Activated CD4-positive, alpha-beta T cell treated with anti-CD3 and anti-CD28 coated beads, Interleukin-2, amount 50 U/mL, for 1 hour (primary cell): ENCODE measurements at places on chromosomes 6 and 20.

GRCh38 chr6:163019926-163020325 is 292.2 kb downstream of the PACRG start:
- DNase-seq: no peak

DNA sequence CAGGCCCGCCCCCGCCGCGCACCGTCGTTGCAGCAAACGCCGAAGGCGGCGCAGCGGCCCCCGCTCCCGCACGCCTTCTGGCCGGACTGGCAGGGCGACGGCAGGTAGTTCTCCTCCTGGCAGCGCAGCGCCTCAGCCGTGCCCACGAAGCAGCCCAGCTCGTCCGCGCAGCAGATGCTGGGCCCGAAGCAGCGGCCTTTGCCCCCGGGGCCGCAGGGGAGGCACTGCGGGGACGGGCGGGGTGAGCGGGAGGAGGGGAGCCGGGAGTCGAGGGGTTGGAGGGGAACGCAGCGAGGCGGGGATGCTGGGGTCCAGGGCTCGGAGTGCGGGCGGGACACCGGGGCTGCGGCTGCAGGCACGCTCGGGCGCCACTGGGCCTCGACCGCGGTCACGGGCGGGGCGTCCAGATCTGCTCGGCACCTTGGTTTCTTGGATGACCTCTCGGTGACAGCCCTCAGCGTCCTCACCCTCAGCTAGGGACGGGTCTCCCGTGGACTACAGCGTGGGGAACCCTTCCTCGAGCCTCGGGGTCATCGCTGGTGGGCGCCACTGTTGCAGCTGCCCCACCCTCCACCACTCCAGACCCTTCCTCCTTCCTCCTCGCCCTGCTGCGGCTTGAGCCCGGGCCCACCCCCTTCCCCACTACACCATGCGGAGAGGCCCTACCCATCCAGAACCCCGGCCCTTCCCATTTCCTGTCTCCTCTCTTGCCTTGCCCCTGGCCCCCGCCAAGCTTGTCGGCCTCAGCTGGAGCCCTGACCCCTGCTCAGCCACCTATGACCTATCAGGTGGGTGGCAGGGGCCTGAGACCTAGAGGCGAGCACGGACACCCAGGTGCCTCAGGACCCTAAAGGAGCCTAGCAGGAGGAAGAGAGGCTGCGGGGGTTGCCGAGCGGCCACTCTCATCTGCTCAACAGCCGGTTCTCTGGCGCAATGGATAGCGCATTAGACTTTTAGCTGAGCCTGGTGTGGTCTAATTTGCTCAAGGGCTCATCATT is 1.3 kb downstream of the AVP start:
- DNase-seq: no peak

DNA sequence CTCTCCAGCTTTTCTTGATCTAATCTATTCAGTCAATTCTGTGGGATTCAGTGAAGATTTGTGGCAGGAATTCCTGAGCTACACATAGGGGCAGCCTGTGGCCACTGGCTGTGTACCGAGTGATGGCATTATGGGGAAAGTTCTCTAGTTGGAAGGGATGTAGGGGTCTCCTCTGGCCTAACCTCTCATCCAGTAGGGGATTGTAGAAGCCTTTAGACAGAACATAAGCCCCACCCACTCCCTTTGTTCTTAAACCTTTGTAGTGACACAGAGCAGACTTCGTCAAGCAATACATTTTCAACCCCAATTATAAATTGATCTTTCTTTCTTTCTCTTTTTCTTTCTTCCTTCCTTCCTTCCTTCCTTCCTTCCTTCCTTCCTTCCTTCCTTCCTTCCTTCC is 188.9 kb downstream of the QKI start:
- no peak for DNase-seq

DNA sequence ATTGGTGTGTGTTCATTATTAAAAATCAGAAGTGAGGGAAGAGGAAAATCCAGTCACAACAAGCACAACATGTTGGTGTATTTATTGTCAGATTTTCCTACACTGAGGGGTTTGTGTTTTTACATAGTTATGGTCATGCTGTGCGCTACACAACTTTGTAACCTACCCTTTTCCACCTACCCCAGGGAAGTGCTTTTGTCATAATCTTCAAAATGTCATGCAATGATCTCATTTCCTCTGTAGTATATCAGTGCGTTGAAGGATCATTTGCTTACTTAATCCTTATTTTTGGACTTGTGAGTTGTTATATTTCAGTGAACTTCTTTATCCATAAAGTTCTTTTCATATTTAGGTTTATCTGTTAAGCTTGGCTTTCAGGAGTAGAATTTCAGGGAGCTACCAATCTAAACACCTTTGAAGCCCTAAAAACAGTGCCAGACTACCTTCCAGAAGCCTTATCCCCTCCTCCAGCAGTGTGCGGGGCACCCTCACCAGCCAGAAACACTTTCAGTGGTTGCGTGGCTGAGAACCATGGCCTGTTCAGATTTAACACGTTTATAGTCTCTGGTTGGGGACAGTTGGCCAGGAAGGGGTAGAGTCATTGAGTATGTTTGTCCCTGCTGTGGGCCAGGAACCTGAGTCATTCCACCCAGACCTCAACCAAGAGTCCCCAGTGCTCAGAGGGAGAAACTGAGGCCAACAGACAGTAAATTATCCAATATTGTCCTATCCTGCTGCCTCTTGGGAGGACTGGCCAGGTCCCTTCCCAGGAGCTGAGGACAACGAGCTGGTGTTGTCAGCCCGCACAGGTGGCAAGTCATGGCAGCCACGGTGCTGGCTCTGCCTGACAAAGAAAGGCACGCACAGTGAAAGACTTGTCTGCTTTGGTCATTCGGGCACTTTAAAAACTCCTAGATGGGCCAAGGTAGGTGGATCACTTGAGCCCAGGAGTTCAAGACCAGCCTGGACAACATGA is 40.3 kb downstream of the STK35 start:
- DNase-seq: no peak

GRCh38 chr6:37222125-37222967 is 35.2 kb upstream of the TBC1D22B start:
- DNase-seq: peak; percentile 57

DNA sequence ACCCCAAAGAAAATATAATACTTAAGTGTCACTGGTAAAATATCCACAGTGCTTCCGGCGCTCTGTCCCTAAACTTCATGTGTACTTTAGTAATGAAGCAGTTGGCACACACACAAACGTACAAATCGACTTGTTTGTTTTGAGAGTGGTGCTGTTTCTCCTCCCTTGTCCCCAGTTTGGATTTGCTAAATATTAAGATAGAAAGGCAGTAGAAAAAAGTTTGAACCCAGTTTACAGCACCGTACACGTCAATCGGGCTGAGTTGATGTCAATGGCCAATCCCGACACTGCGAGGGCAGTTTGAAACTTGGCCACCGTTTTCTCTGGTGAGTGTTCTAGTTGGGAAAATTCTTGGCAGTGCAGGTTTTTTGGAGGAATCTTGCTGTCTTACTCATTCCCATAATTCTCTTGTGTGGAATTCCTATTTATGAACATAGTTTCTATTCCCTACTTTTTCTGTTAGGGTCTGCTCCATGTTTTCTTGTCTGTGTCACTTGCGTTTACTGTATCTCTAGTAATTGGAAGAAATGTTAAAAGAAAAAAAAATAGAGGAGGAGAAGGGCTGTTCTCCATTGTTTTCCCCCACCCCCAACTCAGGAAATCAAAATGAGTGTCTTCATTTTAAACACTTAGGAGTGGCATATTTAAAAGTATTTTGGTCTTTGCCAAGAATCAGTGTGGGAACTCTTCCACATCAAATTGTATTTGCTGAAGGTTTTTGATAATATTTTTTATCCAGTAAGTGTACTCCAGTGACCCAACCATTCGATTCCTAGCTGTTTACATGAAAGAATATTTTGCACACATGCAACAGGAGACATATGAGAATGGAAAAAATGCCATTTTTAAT is 72.3 kb downstream of the OR2B2 start:
- DNase-seq: no peak

DNA sequence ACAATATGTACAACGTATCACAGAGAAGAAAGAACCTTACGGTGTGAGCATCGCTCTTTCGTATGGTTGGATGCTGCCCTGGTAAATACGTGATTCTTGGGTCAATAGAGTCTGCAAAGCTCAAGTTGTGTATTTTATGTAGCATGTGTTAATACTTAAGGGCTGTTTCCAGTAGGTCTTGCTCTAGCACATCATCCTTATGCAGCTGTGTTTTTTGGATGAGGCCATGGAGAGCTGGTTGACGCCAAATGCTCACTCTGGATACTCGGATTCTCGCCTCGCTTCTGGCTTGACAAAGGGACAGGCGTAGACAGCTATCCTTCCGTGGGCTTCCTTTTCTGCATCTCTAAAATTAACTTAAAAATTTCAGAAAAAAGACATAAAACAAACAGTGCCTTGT is 38.9 kb downstream of the SNRNP48 start:
- no peak for DNase-seq

DNA sequence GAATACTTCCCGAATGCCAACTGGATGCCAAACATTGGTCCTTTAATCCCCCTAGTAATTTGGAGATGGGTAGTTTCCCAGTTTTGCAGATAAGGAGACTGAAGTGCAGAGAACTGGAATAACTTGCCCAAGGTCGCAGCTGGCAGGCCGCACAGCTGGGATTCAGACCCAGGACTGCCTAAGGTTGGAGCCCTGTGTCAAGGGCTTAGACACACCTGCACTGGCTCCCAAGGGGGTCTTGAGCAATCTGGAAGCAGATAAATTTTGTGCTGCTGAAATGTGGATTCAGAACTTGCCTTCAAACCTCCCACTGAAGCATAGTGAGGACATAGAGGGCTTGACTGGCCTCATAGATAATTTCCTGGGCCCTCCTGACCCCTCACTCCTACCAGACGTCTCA is 30.5 kb downstream of the FOXP4 start:
- no peak for DNase-seq

DNA sequence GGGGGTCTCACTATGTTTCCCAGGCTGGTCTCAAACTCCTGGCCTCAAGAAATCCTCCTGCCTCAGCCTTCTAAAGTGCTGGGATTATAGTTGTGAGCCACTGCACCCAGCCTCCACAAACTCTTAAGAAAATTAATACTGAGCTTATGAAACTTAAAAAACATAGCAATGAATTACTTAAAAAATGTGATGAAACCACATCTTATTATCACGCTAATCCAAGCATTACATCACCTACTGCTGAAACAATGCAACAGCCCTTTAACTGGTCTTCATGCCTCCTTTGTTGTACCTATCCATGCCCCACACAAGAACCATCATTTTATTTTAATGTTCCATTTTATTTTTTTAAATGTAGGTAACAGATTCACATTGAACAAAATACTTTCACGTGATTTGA is 24.9 kb downstream of the SESN1 start:
- no peak for DNase-seq

- no peak for DNase-seq
Measured at GRCh38 chr6:137892271-137892708, 25.2 kb downstream of the TNFAIP3 start.

DNA sequence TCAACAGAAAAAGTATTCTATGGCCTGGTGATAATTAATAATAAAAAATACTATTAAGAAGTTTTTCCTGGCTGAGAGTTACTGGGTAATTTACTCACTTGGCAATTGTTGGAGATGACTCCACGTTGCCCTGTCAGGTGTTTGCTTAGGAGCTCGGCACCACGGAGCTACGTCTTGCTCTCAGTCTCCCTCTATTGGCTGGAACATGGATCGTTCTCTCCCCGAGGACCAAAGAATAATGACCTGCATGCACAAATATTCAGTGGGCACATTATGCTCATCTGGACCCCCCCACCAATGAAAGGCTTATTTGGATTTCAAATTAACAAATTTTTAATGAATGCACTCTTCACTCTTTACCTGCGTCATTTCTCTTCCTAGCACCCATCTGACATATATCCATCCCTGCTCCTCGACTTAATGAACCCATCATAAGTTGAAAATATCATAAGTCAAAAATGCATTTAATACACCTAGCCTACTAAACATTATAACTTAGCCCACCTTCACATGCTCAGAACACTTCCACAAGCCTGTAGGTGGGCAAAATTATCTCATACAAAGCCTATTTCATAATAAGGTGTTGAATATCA is 71.0 kb upstream of the CD83 start:
- DNase-seq: peak; percentile 30

- no peak for DNase-seq
Measured at GRCh38 chr20:42376131-42376530, 758.0 kb upstream of the CHD6 start.

DNA sequence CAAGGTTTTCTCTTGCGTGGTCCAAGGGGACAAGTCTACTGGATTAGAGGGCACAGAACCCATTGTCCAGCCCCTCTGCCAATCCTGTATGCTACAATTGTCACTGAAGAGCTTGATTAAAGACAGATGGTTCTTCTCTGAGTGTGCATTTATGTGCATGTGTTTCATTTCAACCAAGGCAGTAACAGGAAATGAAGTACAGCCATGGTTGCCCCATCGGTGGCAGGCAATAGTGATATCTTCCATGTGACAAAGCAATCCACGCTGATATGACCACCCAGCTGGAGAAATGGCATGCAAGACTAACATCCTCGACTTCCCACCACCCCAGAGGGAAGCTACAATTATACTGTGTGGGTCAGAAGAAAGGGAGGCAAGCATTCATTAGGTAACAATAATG is 85.5 kb downstream of the UNC5CL start:
- no peak for DNase-seq

DNA sequence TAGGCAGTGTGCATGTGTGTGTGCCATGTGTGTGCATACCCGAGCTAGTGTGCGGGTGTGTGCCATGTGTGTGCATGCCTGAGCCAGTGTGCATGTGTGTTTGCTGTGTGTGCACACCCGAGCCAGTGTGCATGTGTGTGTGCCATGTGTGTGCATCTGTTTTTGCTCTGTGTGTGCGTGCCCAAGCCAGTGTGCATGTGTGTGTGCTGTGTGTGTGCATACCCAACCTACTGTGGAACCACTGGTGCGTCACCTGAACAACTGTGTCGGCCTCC is 5.7 kb downstream of the RBBP8NL start:
- DNase-seq: no peak

DNA sequence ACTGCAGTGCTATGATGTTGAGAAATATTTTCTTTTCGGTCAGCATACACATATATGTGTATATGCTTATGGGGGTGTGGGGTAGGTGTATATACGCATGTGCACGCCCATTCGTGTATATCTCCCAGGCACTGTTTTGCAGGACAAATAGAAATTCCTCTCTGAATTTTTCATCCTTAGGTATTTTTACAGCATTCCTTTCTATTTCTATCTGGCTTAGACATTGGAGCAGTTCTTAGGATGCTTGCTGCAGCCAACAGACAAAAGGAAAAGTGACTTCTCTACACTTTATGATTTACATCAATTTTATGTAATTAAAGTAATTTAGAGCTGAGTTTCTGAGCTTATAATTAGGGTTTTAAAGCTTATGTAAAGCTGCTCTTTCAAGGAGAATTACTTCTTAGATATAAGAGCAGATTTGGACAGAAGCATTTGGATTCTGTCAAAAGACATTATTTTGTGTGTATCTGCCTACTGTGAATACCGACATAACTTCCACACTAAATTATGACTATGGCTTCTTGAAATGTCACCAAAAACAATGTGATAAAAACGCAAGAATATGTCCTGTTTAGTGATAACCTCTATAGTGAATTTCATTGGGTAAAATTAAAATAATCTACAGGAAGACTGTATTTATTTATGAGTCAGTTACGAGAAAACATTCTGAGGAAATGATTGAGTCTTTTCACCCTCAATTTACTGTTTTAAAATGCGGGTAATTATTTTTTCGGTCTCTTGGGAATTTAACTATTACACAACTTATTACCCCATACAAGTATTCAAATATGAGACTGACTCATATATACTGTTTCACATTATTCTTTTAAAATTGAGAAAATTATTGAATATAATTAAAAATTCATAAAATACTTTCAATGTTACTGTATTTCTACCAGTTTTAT is 21.3 kb upstream of the CEP43 start:
- DNase-seq: no peak

- no peak for DNase-seq
Measured at GRCh38 chr6:29941016-29941415, 1.3 kb upstream of the HLA-A start.
